NCI-H446 treated with DMSO at 0.1 percent for 48 hours (cell line): ENCODE measurements at places on chromosomes 2 and 18.

DNA sequence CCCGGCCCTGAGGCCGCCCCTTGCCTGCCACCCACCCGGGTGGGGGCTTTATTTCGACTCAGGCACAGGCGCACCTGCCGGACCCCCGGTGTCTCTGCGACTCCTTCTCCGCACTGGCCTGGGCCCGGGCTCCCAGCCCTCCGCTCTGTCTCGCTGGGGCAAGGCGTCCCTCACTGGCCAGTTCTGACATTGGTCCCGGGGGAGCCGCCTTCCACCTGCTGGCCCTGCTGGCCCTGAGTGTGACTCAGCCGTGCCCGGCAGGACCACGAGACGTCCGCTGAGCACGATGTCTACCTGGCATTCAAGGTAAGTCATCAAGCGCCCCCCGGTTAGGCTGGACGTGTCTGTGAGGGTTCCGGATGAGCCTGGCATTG, 131.5 kb upstream of the CTDP1 start:
- no peak for DNase-seq

GRCh38 chr2:6254441-6254840, 562.3 kb downstream of the SOX11 start:
- no peak for DNase-seq

GRCh38 chr18:8662560-8663255, 42.6 kb upstream of the MTCL1 start:
- DNase-seq, result no peak

DNA sequence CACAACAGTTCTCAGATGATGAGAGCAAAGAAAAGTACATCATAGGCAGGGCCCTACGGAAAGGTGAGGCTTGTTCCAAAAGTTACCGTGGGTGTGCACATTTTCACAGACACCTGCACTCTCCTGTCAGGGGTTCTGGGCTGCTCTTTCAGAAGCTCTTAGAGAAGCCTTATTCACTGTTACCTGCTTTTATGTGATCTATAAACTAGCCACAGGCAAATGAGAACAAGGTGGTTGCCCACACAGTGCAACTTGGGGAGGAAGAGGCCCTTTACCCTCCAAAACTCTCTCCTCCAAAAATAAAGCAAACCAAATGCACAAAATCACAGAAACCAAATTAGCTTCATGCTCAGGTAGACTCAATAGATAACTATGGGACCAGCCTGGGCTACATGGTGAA, 11.1 kb upstream of the CUL3 start:
- DNase-seq, result no peak

DNA sequence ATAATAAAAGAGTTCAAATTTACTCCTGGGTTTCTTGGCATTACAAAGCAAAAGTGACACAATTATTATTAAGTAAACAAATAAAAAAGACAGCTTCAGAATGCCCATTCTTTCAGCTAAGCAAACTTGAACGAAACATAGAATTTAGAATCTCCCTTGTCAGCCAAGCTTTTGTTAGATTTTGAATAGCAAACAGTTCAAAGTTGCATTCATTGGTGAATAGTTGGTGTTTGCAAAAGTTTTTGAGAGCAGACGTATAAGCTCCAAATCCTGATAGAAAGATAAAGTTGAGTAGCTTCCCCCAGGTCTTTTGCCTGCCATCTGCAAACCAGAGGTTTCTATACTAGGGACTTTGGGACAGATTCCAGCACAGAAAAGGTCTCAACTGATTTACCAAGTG, 434.3 kb upstream of the TNP1 start:
- no peak for DNase-seq

DNA sequence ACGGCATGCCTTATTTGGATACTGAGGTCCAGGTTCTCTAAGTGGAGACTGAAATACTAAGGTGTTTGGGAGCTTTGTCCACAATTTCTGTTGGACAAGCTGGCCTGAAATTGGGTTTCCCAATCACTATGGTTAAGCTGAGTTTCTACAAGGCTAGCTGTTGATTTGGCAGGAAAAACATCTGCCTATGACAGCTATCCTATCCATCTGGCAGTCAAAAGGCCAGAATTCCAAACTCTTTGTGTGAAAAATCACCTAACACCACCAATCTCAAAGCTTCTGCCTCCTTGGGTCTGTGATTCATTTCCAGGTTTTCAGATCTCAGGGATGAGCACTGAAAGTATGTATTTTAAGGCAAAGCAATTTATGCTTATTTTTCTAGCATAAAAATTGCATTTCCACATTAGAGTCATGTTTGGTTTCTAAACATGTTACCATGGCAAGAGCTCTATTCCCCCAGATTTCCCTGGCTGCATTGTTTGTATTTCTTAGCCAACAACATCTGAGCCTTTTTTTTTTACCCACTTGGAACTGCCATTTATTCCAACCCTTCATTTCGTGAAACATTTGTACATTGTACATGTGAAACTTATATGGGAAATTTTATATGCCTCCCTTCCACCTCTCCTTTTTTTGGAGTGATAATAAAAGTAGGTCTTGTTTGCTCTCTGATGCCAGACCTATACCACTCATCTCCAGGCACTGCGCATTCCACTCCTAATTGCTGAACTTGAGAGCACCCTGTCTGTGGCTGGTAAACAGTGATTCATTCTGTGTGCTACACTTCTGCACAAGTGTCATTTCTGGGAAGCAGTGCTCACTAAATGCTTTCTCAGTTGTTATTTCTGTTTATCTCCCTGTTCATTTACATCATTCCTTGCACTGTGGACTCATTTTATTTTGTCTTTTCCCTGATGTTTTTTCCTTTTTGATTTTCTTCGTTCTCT, 15.9 kb upstream of the CCDC85A start:
- DNase-seq, result no peak

- DNase-seq, result no peak
Measured at GRCh38 chr2:231411237-231411636, 15.7 kb downstream of the B3GNT7 start.

GRCh38 chr18:11224153-11224552, 74.8 kb upstream of the PIEZO2 start:
- no peak for DNase-seq

- DNase-seq, result no peak
Measured at GRCh38 chr18:48297139-48297538, 112.0 kb downstream of the ZBTB7C start.

DNA sequence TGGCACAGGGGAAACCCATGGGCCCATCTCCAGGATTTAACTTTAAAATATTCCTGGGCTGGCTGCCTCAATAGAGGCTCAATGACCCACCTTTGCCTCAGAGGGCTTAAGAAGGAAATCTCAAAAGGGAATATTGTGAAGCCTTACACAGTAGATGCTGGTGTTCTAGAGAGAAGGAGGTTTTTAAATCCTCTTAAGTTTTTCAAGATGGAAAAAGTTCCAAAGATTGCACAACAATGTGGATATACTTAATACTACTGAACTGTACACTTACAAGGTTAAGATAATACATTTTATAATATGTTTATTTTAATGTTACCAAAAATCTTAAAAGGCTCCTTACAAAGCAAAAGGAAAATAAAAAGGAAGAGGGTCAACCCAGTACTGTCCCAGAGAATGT, 54.9 kb upstream of the LCLAT1 start:
- DNase-seq, result no peak

DNA sequence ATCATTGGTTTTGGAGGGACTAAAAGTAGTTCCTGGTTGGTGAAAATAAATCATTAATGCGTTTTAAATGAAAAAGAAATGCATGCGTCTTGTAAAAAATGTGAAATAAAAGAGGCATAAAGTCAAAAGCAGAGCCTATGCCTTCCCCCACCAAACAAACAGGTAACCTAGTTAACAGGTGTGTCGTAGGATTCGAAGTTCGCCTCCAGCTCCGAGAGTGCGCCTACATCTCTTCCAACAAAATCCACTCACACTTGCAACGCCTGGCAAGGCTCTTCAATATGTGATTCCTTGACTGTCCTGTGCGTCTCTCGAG, 677 bp upstream of the SMAD4 start:
- no peak for DNase-seq

DNA sequence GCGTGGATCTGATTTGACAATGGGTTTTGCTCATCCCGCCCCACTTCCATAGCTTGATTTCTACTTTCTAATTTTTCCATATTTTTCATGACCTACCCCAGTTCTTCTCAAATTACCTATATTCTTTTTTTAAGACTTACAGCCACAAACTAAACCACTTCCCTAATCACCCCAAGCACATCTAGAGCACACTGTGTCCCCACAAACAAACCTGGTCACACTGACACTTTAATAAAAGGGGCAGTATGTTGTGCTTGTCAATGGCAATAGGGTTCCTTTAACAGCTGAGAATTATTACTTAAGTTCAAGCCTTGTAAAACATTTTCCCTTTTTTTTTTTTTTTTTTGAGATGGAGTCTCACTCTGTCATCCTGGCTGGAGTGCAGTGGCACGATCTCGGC, 47.1 kb downstream of the MREG start:
- DNase-seq, result no peak

GRCh38 chr2:72136331-72136730, 11.3 kb downstream of the CYP26B1 start:
- DNase-seq, result no peak

DNA sequence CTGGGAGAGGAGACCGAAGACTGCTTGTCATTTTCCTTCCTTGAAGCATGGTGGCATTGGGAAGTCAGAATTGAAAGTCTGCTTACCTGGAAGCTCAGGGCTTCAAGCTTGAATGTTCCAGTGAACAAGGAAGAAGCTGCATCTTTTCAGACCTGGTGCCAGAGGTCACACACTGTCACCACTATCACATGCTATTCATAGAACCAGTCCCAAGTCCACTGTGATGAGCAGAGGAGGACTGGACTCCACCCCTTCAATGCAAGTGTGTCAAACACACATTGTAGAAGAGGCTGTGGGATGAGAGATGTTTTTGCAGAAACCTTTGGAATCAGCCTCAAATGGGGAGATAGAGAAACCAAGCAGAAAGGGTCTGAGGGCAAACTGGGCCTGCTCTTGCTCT, 81.4 kb downstream of the LYPD1 start:
- DNase-seq, result no peak

DNA sequence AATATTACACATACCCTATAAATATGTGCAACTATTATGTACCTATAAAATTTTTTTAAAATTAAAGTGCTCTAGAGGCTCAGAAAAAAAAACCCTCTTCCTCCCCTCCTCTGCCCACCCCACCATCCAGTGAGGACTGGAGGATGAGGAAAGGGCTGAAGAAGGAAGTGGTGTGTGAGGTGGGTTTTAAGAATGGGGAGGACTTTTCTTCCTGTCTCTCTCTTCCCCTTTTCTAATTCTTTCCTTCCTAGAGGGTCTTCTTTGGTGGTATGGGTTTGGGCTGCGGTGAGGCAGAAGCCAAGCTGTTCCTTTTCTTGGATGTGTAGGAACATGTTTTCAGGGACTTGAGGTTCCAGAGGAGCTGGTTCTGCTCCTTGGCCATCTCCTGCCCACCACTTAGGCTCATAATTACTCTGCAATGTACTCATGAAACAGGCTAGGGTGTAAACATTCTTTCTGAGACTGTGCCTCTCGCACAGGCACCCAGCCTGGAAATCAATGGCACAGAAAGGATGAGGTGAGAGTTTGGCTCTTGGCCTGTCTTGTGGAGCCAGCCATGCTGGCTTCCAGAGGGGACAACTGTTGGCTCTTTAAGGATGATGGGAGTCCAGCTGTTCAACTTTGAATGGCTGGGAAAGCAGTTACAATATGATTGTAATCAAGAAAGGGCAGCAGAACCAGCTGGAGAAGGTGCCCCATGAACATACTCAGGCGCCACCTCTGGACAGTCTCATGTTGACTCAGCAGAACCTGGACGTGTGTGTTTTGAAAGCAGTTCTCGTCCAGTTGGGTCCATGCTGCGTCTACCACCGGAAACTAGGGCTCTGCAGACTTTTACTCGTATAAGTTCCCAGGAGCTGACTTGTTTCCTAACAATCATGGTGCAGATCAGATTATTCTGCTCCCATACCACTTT, 38.3 kb downstream of the IL1RL2 start:
- no peak for DNase-seq

GRCh38 chr2:113053666-113054065, 999 bp upstream of the IL36B start:
- no peak for DNase-seq

GRCh38 chr2:197217541-197217940, 93.0 kb downstream of the ANKRD44 start:
- DNase-seq, result no peak

DNA sequence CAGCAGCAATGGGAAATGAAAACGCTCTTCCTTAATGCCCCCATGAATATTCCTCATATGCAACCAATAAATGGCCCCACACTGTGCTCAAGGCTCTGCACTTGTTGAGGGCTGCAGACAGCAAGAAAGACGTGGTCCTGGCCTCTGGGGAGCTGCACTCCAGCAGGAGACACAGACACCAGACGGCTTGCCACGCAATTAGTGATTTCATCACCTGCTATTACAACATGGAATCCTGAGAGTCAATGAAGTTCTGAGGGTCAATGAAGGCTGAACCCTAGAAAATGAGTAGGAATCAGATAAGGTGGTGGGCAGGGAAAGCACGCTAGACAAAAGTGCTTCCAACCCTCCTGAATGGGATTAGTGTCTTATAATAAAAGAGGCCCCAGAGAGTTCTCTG, 18.9 kb downstream of the CREG2 start:
- DNase-seq, result no peak

DNA sequence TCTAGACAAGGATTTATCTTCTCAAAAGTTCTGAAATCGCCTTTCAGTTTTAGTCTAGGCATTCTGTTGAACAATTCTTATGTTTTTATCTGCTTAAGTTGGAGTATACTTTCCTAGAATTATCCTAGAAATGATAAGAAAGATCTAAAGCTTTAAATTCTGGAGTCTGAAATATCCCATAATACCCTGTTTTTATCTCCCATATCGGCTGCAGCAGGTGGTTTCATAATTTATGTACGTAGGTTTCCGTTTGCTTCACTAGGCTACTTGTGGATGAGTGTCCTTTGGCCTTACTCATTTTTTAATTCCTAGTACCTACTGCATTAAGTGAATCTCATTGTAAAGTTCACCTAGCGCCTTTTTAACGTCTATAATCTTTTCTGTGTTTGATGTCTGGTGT, 58.5 kb upstream of the MGAT5 start:
- no peak for DNase-seq

GRCh38 chr2:126644630-126645191, 11.2 kb upstream of the GYPC start:
- no peak for DNase-seq

- DNase-seq, result no peak
Measured at GRCh38 chr2:15069149-15069548, 436.6 kb downstream of the LRATD1 start.

DNA sequence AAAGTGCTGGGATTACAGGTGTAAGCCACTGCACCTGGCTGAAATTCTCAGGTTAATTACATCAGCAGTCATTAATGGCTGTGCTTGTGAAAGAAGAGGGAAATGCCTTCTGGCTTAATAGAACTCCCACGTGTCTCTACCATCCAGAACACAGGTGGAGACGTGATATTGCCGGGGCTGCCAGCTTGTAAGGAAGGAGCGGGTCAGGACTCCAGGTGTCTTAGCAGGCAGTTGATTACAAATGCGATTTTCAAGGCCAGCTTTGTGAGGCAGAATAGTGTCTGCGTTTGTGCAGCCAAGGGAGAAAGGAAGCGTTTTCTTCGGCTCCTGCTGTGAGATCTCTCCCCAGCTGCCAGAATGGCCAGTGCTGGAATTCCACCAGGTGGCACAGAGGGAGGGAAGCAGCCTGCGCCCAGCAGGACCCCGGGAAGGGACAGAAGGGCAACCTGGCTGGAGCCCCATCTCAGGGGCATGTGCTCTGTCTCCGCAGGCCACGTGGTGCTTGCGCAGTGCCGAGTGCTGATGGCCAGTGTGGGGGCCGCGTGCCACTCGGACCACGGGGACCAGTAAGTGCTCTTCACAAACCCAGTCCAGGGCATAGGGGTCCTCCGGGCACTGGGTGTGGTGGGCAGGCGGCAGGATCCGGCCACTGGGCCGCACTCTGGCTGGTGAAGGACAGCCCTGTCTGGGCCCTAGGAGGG, 3.7 kb upstream of the ESPNL start:
- DNase-seq, result no peak

- peak; percentile 68 for DNase-seq
Measured at GRCh38 chr2:119218478-119219064, 5.1 kb upstream of the STEAP3 start.
